ENCODE measurements at places on chromosomes 2 and 18.

DNA sequence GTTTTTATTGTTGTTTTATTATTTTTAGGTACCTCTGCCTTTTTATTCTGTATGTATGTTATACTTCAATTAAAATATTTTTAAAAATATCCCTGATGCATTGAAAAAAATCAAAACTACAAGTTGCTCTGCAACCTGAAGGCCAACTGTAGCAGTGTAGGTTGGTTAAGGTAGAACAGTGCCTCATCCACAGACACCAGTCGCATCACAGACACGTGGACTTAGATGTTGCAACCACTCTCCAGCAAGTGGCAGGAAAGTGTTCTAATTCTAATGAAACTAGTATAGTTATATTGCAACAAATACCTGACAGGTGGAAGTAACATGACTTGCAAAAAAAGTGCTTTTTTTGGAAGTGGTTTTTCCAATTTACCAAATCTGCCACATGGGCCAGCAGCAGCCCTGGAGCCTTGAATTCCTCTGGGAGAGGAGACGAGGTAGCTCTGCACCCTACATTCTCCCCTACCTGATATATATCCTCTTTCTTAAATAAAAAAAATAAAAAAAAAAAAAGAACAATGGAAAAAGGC is 28.4 kb upstream of the SLC3A1 start:
- no peak for DNase-seq

GRCh38 chr2:18464913-18465312 is 95.5 kb downstream of the RDH14 start:
- DNase-seq, result no peak

GRCh38 chr2:241739651-241740050 is 5.2 kb downstream of the D2HGDH start:
- DNase-seq, result no peak

GRCh38 chr2:201517094-201517493 is 65.6 kb downstream of the STRADB start:
- DNase-seq, result no peak

GRCh38 chr2:96869822-96870625 is at the start of gene SEMA4C:
Gene SEMA4C, minus strand, starts transcription at chr2:96870080. Its CDS starts 2,194 bp downstream, at chr2:96867886.
- DNase-seq, result peak; percentile 82

DNA sequence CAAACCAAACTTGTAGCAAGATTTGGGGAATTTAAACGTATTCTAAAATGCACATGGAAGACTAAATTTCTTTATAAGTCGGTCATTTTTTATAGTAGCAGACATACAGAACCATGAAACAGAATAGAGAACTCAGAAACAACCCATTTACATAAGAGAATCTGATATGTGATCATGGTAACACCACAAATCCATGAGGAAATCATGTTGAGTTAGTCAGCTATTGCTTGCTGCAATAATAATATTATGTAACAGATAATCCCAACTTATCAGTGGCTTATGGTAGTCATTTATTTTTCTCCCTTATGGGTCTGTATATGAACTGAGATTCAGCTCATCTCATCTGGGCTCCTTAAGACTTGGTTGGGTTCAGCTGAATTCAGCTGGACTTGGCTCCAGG is 103.4 kb upstream of the SERTAD2 start:
- DNase-seq, result no peak

- peak; percentile 61 for DNase-seq
Observed at GRCh38 chr2:234446404-234447076, 50.3 kb downstream of the ARL4C start.

- no peak for DNase-seq
Observed at GRCh38 chr2:110978756-110979470, 141.8 kb upstream of the BCL2L11 start.

DNA sequence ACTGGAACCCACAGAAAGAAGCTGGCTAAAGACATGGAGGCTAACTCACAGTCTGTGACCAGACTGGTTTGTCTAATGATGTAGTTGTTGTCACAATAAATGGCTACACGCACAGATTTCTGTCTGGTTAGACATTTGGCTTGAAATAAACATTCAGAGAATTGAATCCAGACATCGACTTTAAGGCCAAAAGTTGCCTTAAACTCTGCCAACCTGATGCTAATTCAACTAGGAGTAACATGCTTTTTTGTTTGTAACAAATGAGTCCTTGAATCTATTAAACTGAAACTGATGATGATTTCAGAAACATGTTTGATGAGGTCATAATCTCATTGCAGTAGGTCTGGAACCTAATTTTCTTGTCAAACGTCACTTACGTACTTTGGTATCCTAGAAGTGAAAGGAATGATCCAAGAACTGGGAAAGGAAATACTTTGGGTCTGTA is 123.8 kb downstream of the ERBB4 start:
- DNase-seq, result no peak

DNA sequence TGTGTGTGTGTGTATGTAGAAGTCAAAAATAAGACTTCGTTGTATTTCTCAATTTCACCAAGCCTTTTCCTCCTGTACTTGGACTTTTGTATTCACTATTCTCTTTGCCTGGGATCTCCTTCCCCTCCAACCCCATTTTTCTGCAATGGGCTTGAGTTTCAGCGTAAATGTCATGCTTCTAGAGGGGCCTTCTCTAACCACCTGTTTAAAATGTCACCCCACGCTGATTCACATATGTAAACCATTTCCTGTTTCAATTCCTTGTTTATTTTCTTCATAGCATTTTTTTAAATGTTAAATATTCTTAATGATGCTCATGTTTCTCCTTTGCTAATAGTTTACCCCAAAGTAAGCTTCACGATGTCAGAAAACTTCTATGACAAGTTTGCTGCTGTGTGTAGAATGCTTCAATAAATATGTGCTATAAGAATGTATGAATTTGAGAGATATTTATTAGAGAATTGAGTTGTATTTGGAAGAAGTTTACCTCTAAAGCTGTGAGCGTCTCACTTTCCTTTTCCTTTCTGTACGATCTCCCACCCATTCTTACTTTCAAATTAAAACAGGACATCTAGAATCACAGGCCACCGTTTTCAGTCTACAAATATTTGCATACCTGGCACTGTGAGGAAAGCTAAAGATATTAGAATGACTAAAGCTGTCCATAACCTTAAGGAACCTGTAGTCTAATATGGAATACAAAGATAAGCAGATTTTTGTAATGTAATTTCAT is 762.4 kb downstream of the LRRTM4 start:
- DNase-seq, result no peak

GRCh38 chr18:62881509-62882016 is 166.2 kb downstream of the PHLPP1 start:
- DNase-seq, result no peak

DNA sequence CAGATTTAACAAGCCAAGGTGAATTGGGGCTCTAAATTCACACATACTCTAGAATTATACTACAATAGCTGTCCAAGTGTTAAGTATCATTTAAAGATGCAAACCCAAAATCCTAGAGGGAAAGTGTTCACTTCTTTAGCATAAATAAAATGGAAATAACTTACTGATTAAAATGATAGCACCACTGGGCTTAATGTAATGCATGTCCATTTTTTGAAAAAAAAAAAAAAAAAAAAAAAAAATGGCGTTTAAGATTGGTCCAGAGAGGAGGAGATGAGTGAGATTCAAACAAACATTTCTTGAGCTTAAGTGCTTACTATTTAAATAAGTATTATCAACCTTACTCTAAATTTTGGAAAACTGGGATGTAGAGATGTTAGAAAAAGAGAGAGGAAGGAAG is 251.5 kb upstream of the CWC22 start:
- no peak for DNase-seq
